ENCODE measurements at places on chromosomes 2 and 18. TPM values are rescaled to one million over a fixed set of nuclear protein-coding genes. Genes with fewer than 3 reads are reported as not detected.

The PLEKHM3 gene
- total RNA-seq: 1.8 TPM

The IL1R2 gene
- total RNA-seq: 1.1 TPM

The TMEM247 gene
- total RNA-seq: not detected

The KCNG3 gene
- total RNA-seq: 0.67 TPM

The ATP8B1 gene
- 5.5 TPM for total RNA-seq

The KCNE4 gene
- 0.46 TPM for total RNA-seq

The SKOR2 gene
- not detected for total RNA-seq

The SLC4A5 gene
- total RNA-seq: 0.29 TPM

The LIMS3 gene
- total RNA-seq: not detected

The SPDYA gene
- total RNA-seq: 0.26 TPM

The SERPINB13 gene
- total RNA-seq: not detected

The SLC9A4 gene
- total RNA-seq: not detected

The RTTN gene
- total RNA-seq: 5.1 TPM

The ABCG5 gene
- not detected for total RNA-seq

The EML6 gene
- total RNA-seq: 1.5 TPM

The MEIS1 gene
- 1.6 TPM for total RNA-seq

The PIAS2 gene
- 8.9 TPM for total RNA-seq

The CCDC148 gene
- total RNA-seq: 0.62 TPM

The C1QL2 gene
- total RNA-seq: 0.31 TPM

The KLF7 gene
- 28.8 TPM for total RNA-seq

The NCKAP5 gene
- total RNA-seq: 0.76 TPM
